ENCODE measurements at places on chromosomes 4 and X.
A peak's percentile ranks its signal among the peaks of the same experiment; 100 is the strongest.

- DNase-seq: no peak
Observed at GRCh38 chrX:41594634-41595033, 94.1 kb upstream of the GPR34 start.

DNA sequence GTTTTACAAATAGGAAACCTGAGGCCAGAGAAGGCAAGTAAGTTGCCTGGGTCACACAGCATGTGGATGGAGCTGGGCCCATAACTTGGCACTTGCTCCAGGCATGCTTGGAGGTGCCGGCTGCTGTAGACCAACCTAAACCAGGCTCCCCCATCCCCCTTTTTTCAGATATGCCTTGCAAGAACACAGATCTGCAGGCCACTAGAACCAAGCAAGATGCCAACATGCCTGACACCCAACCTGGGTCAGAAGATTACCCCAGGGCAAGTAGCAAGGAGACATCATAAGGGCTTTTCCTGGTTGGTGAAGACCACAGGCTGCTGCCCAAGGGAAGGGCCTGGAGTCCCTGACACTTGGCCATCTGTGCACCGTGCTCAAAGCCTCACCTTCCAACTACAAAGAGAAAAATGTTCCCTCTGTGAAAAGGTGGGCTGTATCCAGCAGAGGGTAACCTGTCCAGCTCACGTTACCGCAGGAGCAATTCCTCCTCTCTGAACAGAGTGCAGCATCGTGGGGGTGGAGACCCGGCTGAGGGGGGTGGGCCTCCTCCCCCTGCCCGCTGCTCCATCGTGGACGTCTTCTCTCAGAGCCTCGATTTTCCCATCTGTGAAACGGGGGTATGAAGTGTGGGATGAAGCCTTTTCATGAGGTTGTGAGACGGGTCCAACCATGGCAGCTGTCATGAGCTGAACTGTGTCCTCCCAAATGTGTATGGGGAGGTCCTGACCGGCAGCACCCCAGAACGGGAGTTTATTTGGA, 23.0 kb downstream of the HMX1 start:
- no peak for DNase-seq

- peak; percentile 34 for DNase-seq
Observed at GRCh38 chr4:142416711-142417275, 429.3 kb downstream of the INPP4B start.

GRCh38 chr4:112766422-112766821, 129.5 kb downstream of the LARP7 start:
- DNase-seq: peak; percentile 30

GRCh38 chrX:153634236-153634635, 12.8 kb upstream of the DUSP9 start:
- no peak for DNase-seq

All from EH (cell line).